ENCODE measurements at places on chromosomes 1 and 21.

- DNase-seq = no peak
These were observed 10.9 kb downstream of the WNT4 start for GRCh38 chr1:22131875-22132486.

GRCh38 chr1:236727521-236727920 lies 41.2 kb downstream of the ACTN2 start:
- no peak for DNase-seq

DNA sequence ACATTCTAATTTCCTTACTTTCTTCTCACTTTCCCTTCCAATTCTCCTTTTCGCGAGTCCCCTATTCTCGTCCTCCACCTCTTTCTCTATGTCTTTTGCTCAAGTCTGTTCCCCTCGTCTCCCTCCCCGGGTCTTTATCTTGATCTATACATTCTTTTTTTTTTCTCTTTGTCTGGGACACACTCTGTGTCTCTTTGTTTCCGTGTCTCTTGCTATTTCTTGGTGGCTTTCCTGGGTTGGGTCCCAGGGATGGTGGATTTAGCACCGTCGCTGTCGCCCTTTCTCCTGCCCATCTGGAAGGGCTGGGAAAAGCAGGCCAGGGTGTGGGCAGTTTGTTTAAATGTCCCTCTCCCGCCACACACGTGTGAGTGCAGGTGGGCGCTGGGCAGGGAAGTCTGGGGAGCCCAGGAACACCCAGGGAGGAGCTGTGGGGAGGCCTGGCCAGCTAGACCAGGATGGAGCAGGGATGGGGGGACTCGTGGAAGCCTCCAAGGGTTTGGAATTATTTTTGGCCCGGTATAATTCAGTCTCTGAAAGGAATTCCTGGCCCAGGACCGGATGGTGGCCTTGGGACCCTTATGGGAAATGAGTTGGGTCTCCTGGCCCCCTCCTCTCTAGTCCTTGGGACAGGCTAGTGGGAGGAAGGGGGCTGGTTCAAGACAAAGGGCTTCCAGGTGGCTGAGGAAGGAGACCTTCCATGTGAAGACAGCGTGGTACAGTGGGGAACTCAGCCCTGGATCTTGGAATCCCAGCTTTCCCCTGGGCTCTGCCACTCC lies 9.5 kb upstream of the ID3 start:
- DNase-seq = no peak

DNA sequence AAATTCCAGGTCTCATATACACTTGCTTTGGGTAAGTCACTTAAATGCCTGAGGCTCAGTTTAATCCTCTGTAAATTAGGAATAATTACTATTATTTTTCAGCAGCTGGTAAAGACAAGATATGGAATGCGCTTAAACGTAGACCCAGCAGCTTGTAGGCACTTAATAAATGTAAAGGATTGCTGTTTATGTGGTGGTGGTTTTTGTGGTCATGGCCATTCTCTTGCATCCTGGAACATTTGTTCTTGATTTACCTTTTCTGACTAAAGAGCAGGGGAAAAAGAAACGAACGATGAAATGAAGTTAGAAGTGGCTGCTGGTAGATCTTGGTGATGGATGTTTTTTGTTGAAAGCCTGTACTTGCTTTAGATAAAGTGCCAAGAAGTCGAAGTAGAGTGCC lies 195.0 kb upstream of the FOXD3 start:
- no peak for DNase-seq

DNA sequence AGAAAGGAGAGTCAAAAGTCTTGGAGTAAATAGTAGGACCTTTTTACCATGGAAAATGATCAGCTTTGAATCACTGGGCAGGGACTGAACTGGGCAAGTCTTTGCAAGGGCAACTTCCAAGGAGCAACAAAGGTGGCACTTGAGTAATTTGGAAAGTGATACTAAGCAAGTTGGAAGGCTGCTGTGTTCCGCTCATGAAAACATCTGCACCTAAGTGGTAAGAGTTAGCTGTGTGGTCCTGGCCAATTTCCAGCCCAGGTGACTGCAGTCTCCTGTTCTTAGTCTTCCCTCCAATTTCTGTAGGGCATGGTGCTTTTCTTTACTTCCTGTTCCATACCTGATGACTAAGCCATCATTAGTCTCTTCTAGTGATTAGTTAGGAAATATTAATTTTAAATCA lies 35.5 kb upstream of the PRDM2 start:
- DNase-seq = no peak

GRCh38 chr1:82932727-82933126 lies 1066.2 kb downstream of the TTLL7 start:
- no peak for DNase-seq

- no peak for DNase-seq
These were observed 66.1 kb downstream of the NID1 start for GRCh38 chr1:235998812-235999211.

DNA sequence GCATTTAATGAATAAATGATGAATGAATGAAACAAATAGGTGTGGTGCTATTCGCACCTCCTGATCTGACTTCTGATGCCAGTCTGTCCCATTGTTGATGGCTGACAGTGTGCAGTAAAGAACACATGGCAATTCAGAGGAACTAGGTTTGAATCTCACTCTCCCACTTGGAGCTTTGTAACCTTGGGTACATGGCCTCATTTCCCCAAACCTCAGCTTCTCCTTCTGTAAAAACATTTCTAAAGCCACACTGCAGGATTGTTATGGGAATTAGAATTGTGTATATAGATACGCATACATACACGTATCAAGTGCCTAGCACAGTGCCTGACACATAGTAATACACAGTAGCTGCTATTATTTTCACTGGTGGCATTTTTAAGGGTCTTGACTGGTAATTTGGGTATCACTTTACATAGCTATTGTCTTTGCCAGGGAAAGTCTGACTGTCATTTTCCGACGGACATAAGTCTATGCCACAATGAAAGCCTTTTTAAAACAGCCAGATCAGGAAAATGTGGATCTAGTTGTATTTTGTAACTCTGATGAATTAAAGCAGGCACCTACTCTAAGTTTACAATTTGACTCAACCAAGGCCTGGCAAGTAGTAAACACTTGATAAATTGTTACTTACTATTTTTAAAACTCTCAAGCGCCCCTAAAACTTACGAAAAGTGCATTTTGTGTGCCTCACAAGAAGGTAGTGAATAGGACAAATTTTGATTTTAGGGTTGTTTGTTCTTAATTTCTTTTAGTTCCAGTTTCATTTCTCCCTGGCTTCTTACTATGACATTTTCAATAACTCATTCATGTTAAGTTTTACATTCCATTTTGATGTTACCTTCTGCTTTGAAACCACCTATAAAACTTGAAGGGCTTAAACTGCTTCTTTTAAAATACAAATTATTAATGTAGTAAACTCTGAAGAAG lies 164.4 kb downstream of the SDCCAG8 start:
- DNase-seq = no peak

DNA sequence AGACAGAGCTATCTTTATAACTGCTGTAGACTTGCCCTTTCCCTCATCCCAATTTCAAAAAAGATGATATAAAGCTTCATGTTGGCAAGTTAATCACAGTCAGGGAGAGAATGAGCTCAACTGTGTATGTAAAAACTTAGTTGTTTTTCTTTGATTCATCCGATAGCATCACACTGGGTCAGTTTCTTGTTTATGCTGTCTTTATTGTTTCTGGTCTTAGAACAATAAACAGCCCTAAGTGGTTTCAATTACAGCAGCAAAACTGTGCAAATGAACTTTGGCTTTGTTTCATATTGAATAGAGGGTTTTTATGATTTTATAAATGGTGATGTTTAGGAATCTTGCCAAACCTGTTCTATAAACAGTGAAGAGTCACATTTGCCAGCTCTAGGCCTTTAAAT lies 423.8 kb upstream of the CXADR start:
- no peak for DNase-seq

GRCh38 chr1:170240409-170240808 lies 94.7 kb downstream of the NTMT2 start:
- DNase-seq = no peak

DNA sequence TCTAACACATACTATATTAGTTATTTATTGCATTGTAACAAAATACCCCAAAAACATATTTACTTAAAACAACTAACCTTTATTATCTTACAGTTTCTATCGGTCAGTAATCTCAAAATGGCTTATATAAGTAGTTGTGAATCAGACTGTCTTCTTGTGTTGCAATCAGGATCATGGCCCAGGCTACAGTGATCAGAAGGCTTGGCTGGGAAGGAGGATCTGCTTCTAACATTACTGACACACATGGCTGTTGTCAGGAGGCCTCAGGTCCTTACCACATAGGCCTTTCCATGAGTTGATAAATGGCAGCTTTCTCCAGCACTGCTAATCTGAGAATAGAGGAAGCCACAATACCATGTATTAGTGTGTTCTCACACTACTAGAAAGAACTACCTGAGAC lies 33.7 kb downstream of the CFH start:
- no peak for DNase-seq

DNA sequence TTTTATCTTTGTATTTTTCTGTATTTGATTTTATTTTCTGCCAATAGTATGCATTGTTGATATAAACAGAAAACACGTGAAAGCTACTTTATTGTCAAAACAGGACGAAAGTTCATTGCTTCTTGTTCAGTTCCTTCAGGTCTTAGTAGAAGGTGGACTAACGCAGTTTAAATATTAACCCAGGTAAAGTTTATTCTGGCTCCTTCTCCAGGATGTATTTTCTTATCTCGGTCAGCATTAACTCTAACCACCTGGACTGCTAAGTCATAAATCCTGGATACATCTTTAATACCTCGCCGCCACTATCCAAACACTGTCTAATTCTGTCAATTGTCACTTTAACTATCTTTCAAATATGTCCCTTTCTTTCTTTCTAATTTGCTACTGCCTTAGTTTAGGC lies 5.7 kb upstream of the SOAT1 start:
- peak; percentile 34 for DNase-seq

DNA sequence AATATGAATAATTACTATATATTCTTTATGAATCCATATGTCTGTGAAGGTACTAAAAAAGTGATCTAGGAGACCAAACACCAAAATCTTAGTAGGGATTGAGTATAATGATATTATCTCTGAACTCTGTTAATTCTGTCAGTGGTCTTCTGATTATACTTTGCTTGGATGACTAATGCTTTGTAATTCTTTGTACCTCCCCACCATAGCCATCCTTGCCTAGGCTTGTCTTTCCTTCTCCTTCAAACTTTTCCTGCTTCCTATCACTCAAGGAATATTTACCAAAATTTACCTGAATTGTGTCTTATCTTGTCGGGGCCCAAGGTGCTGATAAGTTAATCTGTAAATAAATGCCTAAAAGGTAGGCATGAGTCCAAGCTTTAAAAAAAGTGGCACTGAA lies 845 bp upstream of the RGS5 start:
- no peak for DNase-seq

DNA sequence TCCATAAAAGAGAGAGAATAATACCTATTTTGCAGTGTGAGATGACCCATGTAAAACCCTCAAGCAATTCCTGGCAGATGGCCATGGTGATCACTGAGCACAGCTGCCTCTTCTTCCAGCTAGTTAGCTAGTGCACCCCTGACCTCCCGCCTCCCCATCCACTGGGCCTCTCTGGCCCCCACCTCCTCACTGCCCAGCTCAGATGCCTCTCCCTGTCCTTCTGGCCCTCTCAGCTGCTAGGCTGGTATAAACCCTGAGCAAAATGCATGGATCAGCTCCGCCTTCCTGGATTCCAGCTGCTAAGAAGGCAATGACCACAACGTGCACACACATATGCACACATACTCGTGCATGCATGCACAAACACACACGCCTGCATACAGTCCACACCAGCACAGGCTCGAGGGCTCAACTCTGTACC lies 117.2 kb downstream of the DMRTB1 start:
- no peak for DNase-seq

GRCh38 chr1:26094677-26095383 lies 16.8 kb upstream of the PDIK1L start:
- DNase-seq = no peak

DNA sequence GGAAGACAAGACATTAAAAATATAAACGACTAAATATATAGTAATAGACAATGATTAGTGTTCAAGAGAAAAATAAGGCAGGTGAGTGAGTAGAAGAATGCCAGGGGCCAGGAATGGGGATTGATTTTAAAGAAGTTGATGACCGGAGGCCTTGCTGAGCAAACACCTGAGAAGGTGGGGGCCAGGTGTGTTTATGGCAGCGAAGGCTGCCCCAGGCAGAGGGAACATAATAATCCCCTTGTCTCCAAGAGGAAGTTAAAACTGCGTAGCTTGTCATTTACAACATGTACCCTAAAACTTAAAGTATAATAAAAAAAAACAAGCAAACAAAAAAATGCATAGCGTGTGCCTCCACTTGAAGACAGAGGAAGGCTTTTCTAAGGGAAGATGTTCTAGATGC lies 220.3 kb downstream of the URB2 start:
- DNase-seq = no peak

DNA sequence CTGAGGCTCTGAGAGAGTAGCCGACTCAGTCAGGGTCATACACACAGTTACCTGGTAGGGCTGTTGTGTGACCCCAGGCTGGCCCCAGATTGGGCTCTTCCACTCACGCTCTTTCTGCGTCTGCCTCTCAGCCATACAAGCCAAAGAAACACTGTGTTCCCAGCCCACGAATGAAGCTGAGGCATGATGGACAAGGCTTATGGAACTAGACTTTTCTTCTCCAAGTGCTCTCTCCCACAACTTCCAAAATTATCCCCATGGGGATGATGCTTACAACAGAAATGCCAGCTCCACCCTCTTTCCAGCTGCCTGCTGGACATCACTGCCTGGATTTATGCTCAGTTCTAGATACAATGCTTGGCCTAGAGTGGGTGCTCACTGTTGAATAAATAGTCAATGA lies 102.8 kb upstream of the JUN start:
- DNase-seq = no peak

DNA sequence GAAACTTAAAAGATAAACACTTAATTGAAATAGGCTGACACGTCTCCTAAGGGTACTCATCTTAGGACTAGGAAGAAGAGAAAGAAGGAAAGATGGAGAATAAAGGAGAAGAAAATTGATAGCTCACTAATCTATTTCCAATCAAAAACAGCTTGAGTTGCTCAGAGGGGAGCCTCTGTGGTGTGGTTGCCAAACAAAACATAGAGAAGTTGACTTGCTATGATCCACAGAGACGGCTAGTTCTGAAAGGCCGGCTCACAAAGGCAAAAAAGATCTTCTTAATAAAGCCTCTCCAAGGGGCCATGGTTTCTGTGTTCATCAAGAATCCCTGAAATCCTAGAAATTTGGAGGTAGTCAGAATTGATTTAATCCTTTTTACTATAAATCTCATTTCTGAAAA lies 644.1 kb downstream of the LMO4 start:
- DNase-seq = no peak

- no peak for DNase-seq
These were observed 107.0 kb upstream of the KRTAP19-8 start for GRCh38 chr21:31145274-31145673.

Measured in kidney epithelial cell (primary cell).